ENCODE measurements at places on chromosomes 16 and 17.

GRCh38 chr16:71351558-71351901 is 7.0 kb upstream of the CALB2 start:
- DNase-seq, result no peak

- DNase-seq, result peak; percentile 70
Measured at GRCh38 chr17:550463-551180, 164.0 kb downstream of the VPS53 start.

DNA sequence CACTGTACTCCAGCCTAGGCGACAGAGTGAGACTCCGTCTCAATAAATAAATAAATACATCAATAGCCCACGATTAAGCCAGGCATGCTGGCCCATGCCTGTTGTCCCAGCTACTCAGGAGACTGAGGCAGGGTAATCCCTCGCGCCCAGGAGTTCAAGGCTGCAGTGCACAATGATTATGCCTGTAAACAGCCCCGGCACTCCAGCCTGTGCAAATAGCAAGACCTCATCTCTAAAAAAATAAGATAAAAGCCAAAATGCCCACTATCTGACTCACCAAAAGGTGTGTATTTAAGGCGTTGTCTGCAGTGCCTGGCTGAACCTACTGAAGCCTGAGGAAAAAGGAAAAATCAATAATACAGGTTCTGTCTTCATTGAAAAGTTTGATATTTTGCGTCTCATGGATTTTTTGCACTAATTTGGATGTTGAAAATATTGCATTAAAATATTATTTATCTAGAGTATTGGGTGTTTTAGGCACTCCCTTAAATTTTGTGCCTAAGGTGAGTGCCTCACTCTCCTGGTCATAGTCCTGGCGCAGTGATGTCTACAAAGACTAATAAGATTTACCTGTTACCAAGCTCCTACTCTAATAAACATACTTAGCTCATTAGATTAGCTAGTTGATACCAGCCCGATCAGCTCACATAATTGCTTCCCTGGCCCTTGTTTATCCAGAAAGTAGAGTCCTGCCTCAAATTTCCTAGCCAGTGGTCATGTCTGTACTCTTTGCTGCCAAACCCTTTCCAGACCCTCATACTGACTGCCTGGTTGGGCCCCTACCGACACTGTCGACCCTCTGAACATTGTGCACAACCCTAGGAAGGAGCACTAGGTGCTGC is 24.7 kb upstream of the TOB1 start:
- no peak for DNase-seq

DNA sequence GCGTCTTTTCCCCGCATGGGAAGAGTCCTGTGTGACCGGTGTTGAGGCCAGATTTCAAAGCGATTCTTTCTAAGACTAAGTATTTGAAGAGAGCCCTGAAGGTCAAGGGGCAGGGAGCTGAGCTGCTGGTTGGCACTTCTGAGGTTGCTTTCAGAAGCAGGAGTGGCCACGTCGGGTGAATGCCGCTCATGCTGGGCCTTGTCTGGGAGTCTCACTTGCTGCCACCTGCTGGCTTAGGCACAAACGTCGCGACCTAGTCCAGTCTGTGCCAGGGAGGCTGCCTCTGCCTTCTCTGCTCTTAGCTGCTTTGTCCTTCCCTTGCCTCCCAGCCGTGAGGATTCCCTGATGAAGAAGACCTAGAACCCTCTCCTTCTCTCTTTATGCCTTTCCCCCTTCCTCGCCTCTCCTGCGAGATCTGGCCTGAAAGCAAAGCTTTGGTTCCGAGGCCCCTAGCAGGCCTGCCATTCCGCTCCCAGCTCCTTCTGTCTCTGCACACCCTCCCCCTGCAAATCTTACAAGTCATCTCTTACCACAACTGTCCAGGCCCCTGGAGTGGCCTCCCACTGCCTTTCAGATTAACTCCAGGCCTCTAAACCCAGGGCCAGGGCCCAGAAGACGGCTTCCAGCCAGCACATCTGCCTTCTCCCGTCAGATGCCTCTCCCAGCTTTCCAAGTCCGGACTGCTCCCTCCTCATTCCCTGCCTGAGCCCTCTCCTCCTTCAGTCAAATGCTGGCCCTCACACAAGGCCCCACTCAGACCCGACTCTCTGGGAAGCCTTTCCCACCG is 11.4 kb downstream of the CTNS start:
- DNase-seq, result peak; percentile 56

DNA sequence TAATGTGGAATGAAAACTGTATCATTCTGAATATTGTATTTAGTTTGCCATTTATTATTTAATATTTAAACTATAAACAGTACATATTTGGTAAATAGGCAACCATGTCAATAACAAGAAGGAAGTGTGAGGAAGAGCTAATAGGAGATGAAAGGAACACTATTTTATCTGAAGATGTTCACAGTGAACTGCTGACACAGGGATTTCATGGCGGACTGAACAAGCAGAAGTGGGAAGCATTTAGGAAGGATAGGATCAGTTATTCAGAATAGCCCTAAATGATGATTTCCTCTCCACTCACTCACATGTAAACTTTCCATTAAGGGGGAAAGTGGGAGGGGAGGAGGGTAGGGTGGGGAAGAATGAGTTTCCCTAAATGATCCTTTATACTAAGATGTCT is 682.4 kb downstream of the TOX3 start:
- no peak for DNase-seq

DNA sequence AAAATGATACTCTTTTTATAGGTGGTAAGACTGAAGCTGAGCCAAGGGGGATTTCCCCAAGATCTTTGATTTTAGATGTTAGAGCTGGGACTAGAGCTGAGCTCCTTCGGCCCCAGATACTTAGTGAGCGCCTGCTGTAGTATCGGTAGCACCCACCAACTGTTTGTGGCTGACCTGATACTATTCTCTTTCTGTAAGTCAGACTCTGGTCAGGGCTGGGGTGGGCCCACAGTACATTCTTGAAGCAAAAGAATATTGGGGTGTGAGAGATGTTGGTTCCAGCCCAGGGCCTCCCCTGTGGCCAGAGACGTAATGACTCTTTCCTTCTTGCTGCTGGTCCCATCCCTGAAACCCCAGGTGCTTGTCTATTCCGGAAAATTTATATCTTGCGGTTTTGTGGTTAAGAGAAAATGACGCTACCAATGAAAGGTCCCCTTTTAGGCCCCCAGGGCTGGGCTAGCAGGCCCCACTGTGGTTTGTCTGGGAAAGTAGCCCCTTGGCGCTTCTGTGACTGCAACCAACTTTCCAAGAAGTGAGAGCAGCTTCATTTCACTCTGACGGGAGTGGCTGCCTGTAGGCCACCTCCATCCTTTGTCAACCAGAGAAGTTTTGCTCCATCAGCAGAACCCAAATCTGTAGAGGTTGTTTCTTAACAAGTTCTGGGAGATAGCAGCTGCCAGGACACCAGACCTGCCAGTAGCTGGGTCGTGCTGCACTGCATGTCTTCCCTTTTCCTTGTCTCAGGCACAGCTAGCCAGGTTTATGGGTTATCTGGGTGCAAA is 86.4 kb upstream of the LGALS9 start:
- DNase-seq, result no peak

DNA sequence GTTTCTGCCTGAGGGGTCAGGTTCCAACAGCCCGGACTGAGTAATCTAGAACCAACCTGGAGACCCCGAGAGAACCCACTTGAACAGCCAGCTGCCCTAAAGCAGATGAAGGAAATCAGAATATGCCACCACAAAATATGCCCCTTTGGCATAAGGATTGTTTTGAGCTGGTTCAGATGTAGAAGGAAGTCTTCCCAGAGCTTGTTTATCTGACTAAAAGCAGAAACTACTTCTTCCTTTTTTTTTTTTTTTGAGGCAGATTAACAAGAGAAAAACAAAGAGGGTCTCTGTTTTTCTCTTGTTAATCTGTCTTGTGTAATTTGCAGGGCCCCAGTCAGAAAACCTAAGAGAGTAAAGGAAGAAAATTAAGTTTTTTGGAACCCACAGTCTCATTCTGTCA is 53.0 kb downstream of the PECAM1 start:
- DNase-seq, result no peak

GRCh38 chr16:83185902-83186301 is 559.1 kb downstream of the CDH13 start:
- DNase-seq, result no peak

GRCh38 chr16:53053967-53054669 is 673 bp upstream of the CHD9 start:
- DNase-seq, result peak; percentile 22

DNA sequence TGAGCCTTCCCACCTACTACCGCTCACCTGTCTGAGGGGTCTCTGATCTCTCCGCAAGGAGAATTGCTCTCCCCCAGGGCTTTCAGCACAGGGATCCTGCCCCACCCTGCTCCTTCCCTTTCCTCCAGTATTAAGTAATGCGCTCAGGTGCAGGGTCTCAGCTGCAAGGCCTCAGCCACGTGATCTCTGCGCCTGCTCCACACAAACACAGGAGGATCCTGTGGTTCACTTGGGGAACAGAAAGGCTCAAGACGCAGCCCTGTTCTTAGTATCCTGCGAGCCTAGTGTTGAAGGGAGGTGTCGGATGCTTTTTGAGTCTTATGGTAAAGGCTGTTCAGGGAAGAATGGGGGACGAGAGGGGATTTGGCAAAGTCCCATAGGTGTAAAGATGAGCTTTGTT is 41.6 kb upstream of the GCSH start:
- DNase-seq, result no peak

DNA sequence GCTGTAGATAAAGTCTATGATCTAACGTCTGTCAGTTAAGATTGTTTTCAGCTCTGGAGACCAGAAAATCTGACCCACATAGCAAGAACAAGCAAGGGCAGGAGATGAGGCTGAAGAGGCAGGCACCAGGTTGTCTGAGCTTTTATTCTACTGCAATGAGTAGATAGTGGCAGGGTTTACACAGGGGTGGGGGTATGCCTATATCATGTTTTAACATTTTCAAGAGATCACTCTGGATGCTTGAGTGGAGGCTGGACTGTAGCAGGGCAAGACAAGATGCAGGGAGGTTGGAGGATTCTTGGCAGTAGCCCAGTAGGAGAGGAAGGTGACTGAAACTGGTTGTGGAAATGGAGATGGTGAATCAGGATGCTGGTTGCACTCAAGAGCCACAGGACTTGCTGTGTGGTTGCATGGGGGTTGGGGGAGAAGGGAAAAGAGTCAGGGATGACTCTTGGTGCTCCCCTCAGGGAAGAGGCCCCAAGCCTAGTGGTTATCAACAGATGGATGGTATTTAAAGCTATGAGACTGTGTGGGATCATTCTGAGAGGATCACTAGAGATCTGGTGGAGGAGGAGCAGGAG is 143.1 kb upstream of the KCNJ18 start:
- DNase-seq, result peak; percentile 55

DNA sequence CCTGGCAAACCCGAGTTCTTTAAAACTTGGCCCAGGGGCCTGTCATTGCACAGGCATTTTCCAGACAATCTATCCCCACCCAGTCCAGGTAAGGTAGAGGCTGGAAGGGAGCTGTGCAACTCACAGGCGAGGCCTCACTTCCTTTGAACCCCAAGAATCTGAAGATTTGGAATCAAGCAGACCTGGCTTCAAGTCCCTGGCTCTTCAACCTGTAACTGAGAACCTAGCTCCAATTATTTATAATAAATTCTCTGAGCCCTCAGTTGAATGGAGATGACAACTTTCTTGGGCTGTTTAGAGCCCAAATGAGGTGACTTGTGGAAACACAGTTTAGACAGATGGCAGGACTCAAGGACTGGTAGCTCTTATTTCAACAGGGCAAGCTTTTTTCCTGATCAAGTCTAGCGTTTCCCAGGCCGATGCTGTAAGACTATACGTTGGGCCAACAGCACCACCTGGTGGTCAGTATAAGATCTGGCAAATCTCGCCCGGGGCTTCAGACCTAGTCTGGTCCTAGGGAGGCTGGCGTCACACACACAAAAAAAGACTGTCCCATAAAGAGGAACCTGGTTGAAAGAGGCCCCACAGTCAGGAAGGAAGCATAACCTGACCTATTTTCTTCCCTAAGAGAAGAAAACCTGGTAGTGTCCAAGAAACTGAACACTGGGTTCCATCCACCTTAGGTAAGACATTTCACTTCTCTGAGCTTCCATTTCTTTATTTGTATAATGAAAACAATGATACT is 117.9 kb downstream of the C17orf67 start:
- peak; percentile 75 for DNase-seq

DNA sequence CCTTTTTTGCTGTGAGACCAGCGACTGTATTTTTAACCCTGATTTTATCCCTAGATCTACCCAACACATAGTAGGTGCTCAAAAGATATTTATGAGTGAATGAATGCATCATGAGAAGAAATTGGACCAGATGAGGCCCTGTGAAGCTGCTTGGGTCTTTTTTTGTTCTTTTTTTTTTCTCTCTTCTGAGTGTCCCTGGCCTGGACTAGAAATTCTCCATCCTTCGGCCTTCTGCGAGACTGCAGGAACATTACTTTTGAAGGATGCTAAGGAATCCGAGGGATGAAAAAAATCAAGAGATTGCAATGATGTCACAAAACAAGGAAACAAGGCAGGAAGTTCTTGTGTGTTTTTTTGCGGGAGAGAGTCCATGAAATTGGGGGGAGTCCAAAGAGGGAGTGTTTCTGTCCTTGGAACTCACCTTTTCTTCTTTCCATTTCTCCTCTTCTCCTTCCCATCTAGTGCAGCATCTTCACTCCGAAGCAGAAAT is 560 bp upstream of the RUSF1 start:
- peak; percentile 64 for DNase-seq

DNA sequence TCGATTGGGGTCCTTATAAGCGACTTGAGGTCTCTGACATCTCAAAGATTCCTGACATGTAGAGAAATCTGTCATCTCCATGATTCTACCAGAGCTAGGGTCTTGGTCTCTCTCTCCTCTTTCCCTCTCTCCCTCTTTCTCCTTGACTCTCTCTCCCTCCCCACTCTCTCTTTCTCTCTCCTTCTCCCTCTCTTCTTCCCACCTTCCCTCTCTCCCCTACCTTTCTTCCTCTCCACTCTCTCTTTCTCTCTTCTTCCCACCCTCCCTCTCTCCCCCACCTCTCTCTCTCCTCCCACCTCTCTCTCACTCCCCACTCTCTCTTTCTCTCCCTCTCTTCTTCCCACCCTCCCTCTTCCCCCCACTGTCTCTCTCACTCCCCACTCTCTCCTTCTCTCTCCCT is 32.6 kb downstream of the B4GALNT2 start:
- no peak for DNase-seq

DNA sequence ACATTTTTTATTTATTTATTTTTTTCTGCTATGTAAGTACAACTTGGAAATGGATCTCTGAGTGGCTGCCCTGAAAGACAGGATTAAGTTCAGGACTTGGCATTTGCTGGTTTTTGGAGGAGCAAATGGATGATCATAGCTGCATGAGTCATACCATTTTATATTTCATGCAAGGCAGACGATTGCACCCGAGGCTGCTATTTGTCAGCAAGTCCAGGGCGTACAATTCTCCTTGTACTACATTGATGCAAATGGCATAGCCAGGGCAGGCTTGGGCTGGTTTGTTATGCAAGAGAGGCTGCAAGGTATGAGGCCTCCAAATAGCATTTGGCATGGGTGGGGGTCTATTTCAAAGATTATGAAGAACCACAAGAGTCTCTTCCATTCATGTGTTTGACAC is 81.2 kb upstream of the CACNG3 start:
- no peak for DNase-seq

DNA sequence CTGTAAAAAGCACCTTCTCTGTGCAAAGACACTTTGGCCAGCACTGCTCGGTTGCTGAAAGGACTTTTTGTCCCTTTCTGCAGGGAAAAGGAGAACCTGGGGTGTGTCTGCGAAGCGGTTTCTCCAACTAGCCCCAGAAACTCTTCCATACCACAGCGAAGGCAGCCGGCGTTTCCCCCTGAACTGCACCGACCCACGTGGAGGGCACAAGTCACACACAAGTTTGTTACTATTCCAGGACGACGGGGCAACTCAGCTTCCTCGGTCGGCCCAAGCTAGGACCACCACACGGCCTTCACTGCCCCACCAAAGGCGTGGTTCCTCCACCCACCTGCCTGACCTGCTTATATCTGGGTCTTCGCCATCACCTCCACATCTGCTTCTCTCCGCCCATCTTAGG is 1.9 kb downstream of the RTN4RL1 start:
- DNase-seq, result no peak
